Central memory CD4-positive, alpha-beta T cell (primary cell): ENCODE measurements at places on chromosomes 12 and 14.

- no peak for DNase-seq
Observed at GRCh38 chr12:131441060-131441396, 269.9 kb upstream of the SFSWAP start.

- DNase-seq: no peak
Observed at GRCh38 chr12:88361493-88361892, 218.8 kb downstream of the KITLG start.

DNA sequence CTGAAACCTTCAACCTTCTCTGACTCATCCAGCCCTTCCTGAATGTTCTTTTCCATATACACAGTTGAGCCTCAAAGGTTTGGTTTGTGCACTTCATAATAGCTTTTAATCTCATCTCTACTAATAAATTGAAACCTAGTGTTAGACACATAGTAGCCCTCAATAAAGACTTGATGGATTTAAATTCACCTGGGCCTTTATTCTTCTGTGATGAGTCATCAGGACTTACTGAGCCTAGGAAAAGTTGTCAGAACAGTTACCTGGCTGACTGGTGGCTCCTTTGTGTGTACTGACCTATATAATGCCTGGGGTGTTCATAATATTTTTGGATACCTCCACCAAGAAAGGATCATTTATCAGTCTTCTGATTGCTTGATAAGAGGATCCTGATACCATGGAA, 86.4 kb upstream of the NTF3 start:
- no peak for DNase-seq

- peak; percentile 83 for DNase-seq
Observed at GRCh38 chr12:46383654-46384450, 11.3 kb upstream of the SLC38A2 start.

DNA sequence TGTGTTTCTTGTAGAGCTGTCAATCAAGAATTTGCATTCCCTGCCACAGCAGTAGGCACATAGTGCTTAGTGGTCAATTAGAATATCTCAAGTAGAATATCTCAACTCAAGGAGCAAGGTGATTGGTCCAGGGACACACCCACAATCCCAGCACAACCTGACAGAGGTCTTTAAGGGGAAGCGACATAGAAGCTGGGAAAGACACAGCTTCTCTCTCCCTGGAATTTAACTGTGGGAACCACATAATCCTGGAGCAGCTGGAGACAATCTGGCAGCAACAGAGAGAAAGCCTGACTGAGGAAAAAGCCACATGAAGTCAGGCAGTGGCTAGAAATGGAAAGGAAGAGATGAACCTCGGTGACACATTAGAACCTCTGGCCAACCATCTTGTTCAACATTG, 85.7 kb upstream of the LMO3 start:
- DNase-seq: no peak

GRCh38 chr12:113384778-113385177, 18.9 kb downstream of the SDS start:
- DNase-seq: no peak

DNA sequence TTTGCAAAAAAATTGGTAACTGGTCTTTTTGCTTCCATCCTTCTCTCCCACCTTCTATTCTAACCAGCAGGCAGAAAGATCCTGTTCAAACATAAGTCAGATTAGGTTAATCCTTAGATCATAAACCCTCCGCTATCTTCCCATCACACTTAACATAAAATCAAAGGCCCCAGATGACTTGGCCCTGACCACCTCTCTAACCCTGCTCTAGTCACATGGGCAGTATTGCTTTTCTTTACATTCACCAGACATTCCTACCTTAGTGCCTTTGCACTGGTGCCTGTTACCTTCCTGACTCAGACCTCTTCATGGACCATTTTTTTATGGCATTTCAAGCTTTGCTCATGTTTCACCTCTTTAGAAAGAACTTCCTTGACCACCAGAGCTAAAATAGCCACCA, 83.5 kb downstream of the NTF3 start:
- no peak for DNase-seq

- no peak for DNase-seq
Observed at GRCh38 chr14:102690509-102691286, 86.6 kb upstream of the TRAF3 start.
